Stimulated activated CD4-positive, alpha-beta T cell treated with anti-CD3 and anti-CD28 coated beads, Interleukin-15, amount 100 ng/mL, for 1 hour (primary cell): ENCODE measurements at places on chromosomes 12 and 14.

GRCh38 chr12:52776913-52777395 is at the start of gene KRT76:
KRT76 (minus strand) TSS chr12:52777345; CDS start chr12:52777291, 54 bp downstream.
- no peak for DNase-seq

DNA sequence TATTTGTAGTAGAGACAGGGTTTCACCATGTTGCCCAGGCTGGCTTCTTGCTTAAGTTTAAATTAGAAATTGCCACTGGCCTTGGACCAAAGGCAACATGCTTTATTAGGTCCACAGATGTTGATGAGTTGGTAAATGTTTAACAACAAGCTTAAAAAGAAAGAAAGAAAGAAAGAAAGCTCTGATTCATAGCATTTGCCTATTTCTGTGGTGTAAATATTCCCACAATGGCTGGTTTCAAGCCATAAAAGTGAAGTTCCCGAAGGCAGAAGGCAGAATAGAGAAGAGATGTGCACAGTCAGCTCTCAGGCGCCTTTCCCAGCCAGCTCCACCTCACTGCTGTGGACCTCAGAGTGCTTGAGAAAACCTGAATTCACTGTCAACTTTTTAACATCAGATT is 26.4 kb downstream of the KCNK13 start:
- DNase-seq: no peak

GRCh38 chr12:39763071-39763889 is 143.7 kb upstream of the ABCD2 start:
- DNase-seq: no peak

DNA sequence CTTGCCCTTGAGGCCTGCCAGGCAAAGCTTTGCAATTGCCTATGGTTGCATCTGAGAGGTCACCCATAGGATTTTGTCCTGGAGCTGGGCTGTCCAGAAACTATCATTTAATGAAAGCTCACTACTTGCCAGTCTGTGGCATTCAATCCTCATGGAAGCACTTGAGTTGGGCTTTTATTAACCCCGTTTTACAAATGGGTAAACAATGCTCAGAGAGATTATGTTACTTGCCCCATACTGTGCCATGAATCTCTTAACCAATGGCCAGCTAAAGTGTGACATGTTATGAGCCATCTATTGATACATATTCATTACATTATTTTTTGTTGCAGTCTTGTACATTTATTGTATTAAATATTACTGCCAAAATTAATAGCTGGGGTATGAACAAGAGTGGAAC is 35.9 kb downstream of the PDZRN4 start:
- no peak for DNase-seq

GRCh38 chr12:10668526-10668925 is 5.3 kb downstream of the STYK1 start:
- no peak for DNase-seq

- DNase-seq: no peak
Observed at GRCh38 chr12:6644903-6645302, 2.3 kb downstream of the ACRBP start.

GRCh38 chr14:103516426-103517173 is 6.0 kb downstream of the CKB start:
- no peak for DNase-seq
